Mesenchymal stem cell (in vitro differentiated cells and primary cell): ENCODE measurements at places on chromosomes 11 and 22.
A peak's percentile ranks its signal among the peaks of the same experiment; 100 is the strongest.

DNA sequence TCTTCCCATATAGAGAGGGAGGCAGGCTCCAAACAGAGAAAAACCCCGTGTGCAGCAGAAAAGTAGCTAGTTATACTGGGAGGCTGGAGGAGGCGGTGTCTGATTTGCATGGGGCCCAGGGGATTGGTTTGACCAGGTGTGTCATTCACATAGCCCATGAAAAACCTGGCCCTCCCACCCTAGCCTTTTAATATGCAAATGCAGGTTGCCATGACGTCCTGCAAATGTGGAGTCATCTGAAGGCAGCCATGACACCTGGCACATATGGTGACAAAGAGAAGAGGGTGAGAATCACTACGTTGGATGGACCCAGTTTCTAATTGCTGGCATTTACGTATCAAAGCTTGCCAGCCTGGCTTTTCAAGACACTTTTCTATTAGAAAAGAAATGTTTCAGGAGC is 57.8 kb downstream of the FAM181B start:
- no peak for DNase-seq

- DNase-seq: peak; percentile 47
Observed at GRCh38 chr11:34987617-34988016, 71.2 kb downstream of the PDHX start.

- no peak for DNase-seq
Observed at GRCh38 chr22:44220727-44221680, 40.3 kb downstream of the PARVG start.

- DNase-seq: no peak
Observed at GRCh38 chr11:592918-593317, 16.6 kb downstream of the PHRF1 start.

GRCh38 chr11:9565822-9566560 is 7.5 kb upstream of the WEE1 start:
- peak; percentile 100 for DNase-seq

DNA sequence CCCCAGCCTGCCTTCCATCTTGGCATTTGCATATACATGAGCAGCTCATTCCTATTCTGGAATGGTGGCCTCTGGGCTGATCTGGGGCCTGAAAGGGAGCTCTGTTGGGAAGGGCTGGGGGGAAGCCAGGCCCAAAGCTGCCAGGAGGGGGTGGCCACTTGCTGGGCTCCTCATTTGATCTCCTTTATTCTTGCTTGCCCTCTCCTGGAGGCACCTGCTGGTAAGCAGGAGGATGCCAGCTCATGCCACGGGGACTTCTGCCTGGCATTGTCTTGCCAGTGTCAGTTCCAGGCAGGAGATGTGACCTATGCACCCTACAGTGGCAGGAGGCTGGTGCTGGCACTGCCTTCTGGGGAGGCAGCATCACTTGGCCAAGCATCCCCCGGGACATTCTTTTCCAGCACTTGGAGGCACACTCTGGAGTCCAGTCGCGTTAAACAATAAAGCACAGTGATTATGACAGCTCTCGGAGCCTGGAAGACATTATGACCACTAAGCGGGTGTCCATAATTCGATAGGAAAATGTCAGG is 128.3 kb downstream of the NTM start:
- no peak for DNase-seq

GRCh38 chr22:49880281-49880680 is 26.6 kb downstream of the ZBED4 start:
- no peak for DNase-seq

- no peak for DNase-seq
Observed at GRCh38 chr11:2693271-2694261, 6.2 kb downstream of the KCNQ1OT1 start.

DNA sequence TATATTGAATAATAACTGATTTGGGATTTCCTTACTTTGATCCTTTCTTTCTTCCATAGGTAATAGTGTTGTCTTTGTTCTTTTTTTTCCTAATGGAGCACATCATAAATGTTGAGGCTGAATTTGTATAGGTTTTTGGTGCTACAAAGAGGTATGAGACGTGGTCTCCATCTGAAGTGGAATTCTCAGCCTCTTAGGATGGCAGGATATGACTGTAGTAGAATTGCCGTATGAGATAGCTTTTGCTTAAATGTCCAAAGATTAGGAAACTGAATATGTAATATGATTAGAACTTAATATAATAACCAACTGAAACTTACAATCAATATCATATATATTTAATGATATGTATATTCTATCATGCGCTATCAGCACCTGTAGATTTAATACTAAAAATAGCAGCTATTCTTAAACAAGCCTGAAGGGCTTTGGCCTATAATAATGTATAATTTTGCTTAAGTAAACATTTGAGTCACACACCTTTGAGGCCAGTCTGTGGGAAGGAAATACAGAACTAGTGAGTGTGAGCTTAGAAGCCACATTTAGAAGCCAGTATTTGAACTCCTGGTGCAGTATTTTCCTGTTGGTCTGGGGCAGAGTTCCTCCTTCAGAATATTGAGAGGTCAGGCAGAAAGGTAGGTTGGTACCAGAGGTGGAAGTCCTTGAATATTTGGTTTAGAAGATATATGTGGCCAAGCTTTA is 62.6 kb downstream of the SWAP70 start:
- peak; percentile 67 for DNase-seq

DNA sequence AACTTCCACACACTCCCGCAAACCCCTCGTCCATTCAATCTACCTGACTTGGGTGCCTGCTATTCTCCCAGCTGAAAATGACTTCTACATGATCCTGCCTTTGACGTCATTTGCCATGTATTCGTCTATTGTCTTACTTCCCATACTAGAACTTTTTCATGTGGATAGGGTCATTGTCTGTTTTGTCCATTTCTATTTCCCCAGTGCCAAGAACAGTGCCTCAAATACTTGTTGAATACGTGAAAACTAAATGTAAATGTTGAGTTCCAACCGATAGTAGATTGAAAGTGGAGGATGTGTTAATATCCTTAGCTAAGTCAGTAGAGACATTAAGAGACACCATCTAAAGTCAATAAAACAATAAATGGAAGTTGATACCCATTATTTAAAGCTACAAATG is 935 bp downstream of the TRIM68 start:
- peak; percentile 10 for DNase-seq

DNA sequence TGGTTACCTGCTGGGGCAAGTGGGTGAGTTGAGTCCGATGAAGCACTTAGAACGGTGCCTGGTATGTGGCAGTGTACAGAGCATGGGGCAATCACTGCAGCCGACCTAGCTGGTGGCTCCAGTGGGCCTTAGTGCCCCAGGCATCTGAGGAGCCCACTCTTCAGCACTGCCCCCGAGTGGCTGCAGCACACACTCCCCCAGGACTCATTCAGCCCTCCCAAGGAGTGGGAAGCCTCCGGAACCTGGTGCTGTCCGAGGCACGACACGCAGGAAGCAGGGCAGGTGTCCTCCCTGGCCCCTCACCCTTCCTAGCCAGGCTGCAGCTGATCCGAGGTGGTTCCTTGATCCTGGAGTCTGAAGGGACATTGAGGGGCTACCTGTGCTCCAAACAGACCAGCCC is 42.4 kb upstream of the PRODH start:
- DNase-seq: no peak

DNA sequence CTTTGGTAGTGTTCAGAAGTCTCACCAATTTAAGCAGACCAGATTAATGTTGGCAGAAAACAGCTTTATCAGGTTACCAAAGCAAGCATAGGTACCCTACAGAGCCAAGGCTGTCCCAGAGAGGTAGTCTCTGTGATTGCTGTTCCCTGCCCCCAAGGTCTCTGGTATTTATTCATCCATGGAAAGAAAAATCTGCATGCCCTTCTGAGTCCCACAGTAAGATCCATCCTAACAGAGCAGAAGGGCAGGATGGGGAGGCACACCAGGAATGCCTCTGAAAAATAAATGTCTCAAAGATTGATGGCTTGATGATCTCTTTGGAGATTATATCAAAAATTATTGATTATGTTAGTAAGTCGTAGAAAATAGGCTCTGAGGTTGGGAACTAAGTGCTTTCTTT is 122.8 kb downstream of the FAT3 start:
- no peak for DNase-seq

- DNase-seq: peak; percentile 97
Observed at GRCh38 chr22:30422481-30423300, 2.9 kb upstream of the MTFP1 start.

DNA sequence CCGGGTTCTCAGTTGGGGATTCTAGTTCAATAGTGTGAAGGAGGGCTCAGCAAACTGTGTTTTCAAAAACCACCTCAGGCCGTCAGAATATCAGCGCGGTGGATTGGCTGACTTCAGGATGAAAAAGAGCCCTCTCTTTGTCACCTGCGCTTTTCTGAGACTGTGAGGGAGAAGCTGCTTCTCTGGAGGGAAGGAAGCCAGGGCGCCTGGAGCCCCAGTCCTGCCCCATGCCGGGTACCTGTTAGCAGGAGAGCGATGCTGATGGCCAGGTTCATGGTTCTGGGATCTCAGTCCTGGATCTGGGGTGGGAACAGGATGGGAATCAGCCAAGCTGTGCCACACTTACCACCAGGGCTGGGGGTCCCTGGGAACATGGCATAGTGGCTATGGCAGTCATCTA is 2.3 kb downstream of the THY1 start:
- no peak for DNase-seq

DNA sequence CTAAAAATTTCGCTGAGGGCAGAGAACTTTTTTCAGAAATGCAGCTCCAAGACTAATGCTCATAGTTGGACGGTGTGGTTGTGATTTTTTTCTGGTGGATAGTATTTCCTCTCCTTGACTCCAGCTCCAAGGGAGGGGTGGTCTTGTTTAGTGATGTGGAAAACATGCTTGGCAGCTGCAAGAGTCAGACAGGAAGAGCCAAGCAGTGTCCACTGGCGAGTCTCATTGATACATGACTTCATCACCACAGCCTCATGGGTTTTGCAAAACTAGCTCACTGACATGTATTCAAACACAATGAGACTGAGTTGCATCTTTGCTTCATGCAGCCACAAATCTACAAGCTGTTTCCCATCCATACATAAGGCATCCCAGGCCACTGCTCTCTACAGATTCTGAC is 7.3 kb upstream of the KCNJ1 start:
- no peak for DNase-seq

- DNase-seq: no peak
Observed at GRCh38 chr22:38937541-38937940, 19.9 kb upstream of the APOBEC3A start.
